Activated CD4-positive, alpha-beta T cell treated with anti-CD3 and anti-CD28 coated beads, Interleukin-2, amount 50 U/mL, for 48 hours (primary cell): ENCODE measurements at places on chromosomes 7 and 10.

DNA sequence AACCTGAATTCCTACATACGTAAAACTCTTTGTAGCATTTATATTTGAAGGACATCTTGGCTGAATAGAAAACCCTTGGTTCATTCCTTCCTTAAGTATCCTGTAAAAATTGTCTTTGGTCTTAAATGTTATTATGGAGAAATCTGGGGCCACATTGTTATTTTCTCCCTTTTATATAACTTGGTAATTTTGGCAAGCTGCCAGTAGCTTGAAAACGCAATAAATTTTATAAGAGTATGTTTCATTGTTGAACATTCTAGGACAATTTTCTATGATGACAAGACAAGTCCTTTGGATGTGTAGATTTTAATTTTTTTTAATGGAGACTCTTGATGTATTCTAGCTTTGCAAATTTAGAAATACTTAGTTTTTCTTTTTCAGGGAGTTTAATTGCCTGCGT is 191.9 kb downstream of the ABCA13 start:
- no peak for DNase-seq

- DNase-seq: no peak
Measured at GRCh38 chr10:100345570-100346330, 1.3 kb upstream of the SCD start.

GRCh38 chr7:83306502-83306901 is 143.8 kb upstream of the PCLO start:
- no peak for DNase-seq

DNA sequence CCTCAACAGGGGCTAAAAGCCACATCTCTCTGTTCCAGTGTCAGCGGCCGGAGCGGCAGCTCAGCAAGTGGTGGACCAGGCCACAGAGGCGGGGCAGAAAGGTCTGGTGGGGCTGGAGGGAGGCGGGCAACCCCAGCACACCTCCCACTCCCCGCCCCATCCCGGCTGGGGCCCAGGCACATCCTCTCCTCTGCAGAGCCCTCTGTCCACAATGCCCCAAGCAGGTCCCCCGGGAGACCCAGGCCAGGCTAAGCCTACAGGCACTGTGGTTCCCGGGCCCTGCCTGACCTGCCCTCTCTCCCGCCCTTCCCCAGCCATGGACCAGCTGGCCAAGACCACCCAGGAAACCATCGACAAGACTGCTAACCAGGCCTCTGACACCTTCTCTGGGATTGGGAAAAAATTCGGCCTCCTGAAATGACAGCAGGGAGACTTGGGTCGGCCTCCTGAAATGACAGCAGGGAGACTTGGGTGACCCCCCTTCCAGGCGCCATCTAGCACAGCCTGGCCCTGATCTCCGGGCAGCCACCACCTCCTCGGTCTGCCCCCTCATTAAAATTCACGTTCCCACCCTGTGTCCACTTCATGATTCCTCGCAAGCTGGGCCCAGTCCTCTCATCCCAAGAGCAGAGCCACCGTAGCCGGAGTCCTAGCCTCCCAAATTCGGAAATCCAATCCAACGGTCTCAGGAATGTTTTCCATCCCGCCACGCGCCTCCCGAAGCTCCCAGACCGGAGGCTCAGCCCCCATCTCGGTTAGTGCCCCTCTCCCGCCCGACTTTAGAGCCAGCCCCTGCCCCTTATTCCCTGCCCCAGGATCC is 2.1 kb downstream of the ADIRF start:
- DNase-seq: no peak
